ENCODE measurements at places on chromosomes 5 and 9. TPM values are rescaled to one million over a fixed set of nuclear protein-coding genes. Genes with fewer than 3 reads are reported as not detected.

GRCh38 chr5:25458628-25459027 is 813.9 kb upstream of the CDH10 start:
- ATAC-seq: no peak

- no peak for ATAC-seq
Measured at GRCh38 chr9:110258690-110259091, 2.4 kb upstream of the TXN start.

Gene IL5
- total RNA-seq: not detected

Gene SV2C
- total RNA-seq: 0.54 TPM

DNA sequence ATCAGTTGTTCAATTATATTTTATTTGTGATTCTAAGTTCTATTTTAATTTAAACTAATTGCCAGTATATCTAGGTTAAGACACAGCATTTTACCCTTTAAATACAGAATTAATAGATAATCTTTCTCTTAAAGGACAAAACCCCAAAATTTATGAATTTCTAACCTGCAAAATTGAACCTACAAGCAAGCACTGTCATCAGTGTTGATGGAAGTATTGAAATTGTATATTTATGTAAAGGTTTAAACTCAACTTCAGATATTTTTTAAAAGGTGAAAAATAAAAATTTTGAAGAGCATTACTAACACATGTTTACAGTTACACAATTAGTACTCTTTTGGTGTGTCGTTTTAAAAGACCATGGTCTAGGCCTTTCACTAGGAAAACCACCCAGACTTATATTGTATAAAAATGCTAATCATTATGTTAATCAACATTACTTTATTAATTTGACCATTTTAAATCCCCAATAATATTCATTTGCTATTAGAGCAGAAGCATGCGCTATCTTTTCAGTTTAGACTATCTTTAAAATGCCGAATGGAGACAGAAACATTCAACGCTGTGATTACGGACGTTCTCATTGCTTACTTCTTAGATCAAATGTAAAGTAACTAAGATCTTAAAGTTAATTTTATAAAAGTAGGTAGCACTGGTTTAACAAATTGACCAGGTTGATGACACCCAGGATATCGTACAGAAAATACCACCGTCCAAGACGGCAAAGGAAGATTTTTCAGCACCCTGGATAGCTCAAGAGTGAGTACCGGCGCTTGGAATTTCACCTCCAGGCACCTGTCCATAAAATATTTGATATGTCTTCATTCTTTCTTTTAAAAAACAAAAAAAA is 3.2 kb downstream of the OTP start:
- no peak for ATAC-seq

- ATAC-seq: no peak
Measured at GRCh38 chr5:134120386-134121138, 6.1 kb downstream of the TCF7 start.

DNA sequence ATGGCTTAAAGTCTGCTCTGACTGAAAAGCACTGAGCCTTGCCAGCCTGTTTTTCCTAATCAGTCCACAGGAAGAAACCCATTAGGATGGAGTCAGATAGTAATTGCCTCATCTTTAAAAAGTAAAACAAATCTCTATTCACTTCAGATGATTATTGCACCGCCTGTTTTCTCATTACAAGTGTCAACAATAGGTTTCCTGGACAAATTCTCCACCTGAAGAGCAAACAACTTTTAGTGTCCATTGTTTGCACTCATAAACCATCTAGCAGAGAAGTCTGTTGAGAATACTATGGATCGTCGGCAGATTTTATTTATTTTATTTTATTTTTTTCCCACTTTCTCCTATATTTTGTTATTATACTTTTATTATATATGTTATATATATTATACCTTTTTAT is 20.3 kb downstream of the C5orf63 start:
- no peak for ATAC-seq

DNA sequence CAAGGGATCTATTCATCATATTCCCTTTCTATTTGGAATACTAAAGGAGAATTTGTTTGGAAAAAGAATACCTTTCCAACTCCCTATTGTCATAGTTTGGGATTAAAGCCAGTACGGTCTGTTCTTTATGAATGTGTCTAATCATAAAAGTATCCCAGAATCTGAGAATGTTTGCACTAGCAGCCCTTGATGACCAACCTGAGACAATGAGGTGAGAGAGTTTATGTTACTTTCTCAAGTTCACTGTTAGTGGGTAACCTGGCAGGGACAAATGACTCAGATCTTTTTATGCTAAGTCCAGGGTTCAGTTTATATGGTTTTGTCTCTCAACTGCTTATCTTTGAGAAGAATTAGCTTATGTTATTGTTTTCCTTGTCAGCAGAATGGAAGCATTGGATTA is 25.3 kb upstream of the TLR4 start:
- no peak for ATAC-seq

Gene PRDM9
- not detected for total RNA-seq

GRCh38 chr9:97277953-97278352 is 29.5 kb upstream of the CCDC180 start:
- ATAC-seq: no peak

- peak; percentile 42 for ATAC-seq
Measured at GRCh38 chr5:160260881-160261815, 31.8 kb downstream of the FABP6 start.

- no peak for ATAC-seq
Measured at GRCh38 chr9:137610944-137611343, 5.5 kb downstream of the ARRDC1 start.

Gene SMAD5
- 58.4 TPM for total RNA-seq

Gene PPIP5K2
- total RNA-seq: 42.8 TPM

DNA sequence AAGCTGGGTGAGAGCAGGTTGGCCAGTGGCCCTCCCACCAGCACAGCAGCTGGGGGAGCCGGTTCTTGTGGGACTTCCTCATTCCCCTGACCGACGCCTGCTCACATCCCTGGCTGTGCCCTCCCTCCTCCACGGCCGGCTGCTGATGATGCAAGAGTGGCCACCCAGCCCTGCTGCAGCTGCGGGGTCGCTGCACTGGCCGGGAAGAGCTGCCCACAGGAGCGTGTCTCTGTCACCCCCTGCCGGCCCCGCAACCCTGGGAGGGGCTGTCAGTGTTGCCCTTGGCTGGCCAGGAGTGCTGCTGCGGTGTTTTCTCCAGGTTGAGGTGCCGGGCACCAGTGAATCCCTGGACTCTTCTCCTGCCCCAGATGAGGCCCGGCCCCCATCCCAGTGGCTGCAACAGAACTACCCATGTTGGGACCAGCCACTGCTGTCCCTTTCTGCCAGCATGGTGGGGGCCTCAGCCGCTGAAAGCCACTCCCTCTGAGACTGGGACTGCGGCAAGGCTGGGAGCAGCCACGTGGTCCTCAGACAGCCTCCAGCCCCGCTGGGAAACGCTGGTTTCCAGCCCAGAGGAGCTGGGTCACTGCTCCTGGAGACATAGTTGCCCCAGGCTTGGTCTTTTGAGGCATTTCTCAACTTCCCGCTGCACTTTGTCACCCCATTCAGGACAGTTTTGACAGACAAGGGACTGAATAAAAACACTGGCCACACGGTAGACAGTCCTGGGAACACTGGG is 739 bp downstream of the CARD9 start:
- peak; percentile 77 for ATAC-seq

Gene PHF19
- total RNA-seq: 55.2 TPM

Gene RASGRF2
- total RNA-seq: 3.8 TPM

DNA sequence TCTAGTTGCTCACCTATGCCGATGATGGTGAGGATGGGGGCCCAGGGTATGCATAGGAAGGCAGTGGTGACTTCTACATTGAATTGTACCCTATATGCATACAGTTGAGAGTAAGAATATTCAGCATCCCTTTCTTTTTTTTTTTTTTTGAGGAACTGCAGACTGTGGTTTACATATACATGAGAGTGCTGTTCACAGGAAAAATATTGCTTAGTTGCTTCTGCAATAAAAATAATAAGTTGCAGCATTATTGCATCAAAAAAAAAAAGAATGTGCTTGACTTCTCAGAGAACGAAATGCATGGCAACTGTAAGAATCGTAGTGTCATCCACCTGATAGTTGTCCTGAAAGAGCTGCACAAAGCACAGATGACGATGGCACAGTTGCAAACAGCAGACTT is 52.8 kb downstream of the PTCD2 start:
- no peak for ATAC-seq

DNA sequence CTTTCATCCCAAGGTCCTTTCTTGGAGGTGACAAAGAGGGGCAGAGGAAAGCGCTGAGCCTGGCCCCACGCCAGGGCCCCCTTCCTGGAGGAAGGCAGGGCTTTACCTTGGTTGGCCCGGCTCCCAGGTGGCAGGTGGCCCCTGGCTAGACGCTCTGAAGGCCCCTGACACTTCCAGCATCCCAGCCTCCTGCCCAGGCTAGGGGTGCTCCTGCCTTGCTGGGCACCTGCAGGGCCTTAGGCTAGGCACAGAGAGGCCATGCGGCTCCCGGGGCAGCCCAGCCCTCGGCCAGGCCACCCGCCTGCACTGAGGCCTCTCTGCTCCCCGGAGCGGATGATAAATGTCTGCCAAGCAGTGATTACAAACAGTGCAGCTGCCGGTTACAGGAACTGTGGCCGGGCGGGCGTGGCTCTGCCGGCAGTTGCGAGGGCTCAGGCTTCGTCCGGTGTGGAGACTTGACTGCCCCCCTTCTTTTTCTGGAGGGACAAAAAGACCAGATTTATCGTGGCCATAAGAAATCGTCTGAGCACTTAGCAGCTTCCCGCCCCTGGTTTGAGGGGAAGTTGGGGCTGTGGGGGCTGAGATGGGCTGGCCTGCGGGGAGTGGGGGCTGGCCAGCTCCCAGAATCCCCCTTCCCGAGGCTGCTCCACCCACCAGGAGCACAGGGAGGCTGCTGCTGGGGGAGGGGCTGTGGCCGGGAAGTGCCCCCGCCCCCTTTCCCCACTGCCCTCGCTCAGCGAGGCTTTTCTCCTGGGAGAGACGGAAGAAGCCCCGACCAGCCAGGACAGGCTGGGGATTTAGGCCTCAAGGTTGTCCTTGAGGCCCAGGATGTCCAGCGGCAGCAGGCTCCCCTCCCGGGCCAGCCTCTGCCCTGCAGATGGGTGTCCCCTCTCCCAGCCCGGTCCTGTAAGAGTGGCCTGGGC is 31.6 kb upstream of the UBAC1 start:
- ATAC-seq: peak; percentile 91

DNA sequence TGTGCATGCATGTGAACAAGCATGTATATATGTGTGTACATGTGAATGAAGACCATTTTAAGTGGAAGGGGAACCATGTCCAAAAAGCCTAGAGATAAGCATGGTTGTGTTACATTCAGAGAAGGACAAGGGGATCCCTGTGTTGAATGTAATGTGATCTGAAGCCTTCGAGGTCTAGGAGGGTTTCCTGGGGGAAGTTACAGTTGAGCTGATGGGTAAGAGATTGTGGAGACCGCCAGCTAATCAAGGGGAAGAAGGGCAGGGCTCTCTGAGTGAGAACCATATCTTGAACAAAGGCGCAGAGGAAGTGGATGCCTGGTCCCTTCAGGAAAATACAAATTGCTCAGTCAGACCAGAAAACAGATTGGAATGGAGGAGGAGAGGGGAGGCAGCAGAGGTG is 45.5 kb upstream of the TNFSF15 start:
- ATAC-seq: no peak

Gene ISL1
- 17.6 TPM for total RNA-seq

- no peak for ATAC-seq
Measured at GRCh38 chr5:90873033-90873517, 314.5 kb downstream of the ADGRV1 start.

- no peak for ATAC-seq
Measured at GRCh38 chr5:138569782-138570181, 5.4 kb downstream of the HSPA9 start.

DNA sequence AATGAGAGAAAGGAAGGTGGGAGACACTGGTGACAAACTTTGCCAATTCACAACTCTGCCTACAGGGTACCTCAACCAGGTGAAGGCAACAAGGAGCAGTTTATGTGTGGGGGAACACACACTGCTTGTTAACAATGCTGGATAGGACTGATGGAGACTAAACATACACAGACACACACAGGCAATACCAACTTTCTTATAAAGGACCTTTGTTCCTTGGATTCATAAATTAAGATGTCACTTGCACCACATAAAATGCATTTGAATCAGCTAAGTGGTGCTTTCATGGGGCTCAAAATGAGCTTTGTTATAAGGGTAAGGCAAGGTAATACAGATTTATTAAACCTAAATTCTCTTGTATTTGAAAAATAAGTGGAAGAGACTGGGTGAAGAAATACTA is 4.0 kb downstream of the TSTD2 start:
- no peak for ATAC-seq

GRCh38 chr5:2576823-2577222 is 174.7 kb downstream of the IRX2 start:
- no peak for ATAC-seq

DNA sequence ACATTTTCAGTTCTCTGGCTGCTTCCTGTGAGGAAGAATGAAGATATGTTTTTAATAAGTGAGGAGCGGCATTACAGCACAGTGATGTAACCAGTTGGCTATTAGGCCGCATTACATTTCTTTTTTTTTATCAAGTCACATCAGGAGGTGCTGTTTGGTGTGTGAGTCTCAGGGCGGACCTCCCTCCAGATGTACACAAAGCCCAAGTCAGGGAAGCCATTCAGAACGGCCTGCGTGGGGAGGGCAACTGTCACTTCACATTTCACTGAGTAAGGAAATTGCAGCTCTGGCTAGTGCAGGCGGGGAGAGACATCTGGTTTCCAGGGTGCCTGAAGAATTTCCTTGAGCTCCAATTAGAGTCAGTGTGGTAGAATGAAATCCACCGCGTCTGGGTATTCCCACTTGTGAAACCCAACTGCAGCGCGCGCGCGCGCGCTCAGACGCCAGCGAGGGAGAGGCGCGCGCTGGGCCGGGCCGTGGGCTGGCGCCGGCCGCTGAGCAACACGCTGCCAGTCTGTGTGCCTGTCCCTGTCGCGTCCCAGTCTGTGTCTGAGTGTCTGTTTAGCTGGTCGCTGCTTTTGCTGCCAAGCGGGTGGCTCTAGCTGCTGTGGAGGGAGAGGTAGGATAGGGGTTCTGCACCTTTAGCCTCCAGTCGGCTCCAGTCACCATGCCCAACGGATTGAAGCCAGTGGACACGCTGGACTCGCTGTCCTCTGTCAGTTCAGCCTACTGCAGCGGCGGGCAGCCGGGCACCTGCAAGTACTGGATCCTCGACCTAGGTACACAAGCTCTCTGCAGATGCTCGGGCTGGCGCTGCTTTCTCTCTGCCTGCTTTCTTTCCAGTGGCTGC is 140.8 kb upstream of the OTULINL start:
- peak; percentile 88 for ATAC-seq

DNA sequence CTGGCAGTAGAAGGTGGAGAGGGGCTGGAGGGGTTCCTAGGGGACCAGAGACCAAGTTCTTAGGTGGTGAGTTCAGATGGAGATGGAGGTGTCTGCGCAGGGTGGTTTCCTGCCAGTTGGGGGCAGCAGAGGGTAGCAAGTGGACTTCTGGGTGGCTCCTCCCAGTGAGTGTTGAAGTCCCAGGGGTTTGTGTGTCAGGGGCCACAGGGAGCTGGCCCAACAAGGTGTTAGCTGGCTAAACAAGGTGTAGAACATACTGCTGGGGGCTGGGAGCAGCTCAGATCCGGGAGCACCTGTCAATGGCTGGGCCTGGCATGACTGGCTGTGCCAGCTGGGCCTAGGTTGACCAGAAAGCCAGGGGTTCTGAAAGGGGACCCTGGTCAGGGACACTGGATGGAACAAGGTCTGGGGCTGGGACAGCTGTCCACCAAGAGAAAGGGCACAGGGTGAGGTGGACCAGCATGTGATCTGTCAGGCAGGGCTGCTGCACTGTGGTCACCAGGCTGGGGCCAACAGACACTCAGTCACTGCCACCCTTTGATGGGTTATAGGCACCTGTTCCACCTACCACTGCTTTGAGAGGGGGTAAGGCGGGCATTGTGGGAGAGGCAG is 35.6 kb downstream of the DAB2IP start:
- peak; percentile 71 for ATAC-seq

Measured in gastroesophageal sphincter (tissue), 4 donors.